NCI-H2081 treated with DMSO at 0.1 percent for 48 hours (cell line): ENCODE measurements at places on chromosomes 2 and 18.

DNA sequence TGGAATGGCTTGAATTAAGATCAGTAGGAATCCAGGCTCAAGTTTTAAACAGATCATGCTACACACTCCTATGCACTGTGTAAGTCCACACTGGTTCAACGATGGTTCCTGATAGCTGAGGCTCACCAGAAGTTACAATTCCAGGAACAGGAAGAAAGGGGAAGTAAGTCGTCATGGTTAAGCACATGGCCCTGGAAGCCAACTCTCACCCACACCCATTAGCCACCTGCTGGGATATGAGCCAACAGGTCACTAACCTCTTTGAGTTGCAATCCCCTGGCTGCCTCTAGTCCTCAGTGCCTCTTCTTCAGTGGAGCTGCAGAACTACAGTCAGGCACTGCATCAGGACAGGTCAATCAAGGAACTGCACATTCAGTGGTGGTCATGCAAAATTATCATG, 133.5 kb downstream of the TMEM182 start:
- no peak for DNase-seq

- no peak for DNase-seq
These were observed 60.7 kb upstream of the ITGA6 start for GRCh38 chr2:172366596-172367150.

DNA sequence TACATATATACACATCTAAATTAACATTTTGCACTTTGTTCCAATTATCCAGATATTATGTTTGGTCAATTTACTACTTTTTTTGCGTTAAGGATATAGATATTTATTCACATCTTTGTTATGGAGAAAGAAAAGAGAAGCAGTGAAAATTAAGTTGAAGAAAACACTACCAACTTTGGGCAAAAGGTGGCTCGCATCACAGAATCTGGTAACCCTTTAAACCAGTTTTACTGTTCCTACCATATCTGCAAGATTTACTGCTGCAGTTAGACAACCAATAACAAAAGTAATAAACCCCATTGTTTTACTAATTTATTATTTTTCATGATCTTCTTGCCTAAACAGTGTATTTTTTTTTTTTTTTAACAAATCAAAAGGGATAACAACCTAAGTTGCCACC, 53.6 kb downstream of the SMAD2 start:
- DNase-seq, result no peak

GRCh38 chr2:195711478-195711877, 54.5 kb downstream of the SLC39A10 start:
- no peak for DNase-seq

- no peak for DNase-seq
These were observed 14.7 kb downstream of the CAPN13 start for GRCh38 chr2:30792521-30792920.

GRCh38 chr2:65722028-65722778, 289.8 kb upstream of the SPRED2 start:
- DNase-seq, result no peak

- no peak for DNase-seq
These were observed 49.3 kb downstream of the USP34 start for GRCh38 chr2:61421611-61422010.

DNA sequence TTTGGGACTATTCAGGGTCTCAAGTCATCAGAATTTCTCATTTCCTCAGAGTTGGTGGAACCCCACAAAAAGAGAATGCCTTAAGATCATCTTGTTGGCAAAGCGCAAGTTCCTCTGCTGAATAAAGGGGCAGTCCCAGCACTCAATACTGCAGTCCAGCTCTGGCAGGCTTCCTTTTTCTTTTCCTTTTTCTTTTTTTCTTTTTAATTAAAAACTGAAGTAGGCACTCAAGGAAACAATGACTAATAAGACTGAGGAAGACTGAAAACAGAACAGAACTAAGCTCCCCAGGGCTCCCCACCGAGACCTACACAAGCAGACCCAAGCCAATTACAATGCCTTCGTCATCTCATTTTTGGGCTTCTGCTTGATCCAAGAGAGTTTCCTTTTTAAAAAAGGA, 82.0 kb downstream of the STK39 start:
- DNase-seq, result no peak

DNA sequence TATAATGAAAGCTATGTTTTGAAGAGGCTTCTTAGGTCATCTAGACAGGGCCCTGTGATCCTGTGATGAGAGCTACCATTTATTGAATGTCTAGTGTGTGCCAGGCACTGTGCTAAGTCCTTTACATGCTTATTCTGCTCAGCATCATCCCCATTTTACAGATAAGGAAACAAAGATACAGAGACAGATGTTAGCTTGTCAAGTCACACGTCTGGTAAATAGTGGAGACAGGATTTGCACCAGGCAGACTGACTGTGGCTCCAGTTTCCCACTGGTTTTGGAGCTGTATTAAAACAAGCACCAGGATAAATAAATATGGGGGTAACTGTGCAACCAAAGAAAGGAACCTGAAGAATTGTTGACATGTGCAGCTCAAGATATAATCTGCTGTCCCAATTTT, 19.2 kb upstream of the EML6 start:
- no peak for DNase-seq

DNA sequence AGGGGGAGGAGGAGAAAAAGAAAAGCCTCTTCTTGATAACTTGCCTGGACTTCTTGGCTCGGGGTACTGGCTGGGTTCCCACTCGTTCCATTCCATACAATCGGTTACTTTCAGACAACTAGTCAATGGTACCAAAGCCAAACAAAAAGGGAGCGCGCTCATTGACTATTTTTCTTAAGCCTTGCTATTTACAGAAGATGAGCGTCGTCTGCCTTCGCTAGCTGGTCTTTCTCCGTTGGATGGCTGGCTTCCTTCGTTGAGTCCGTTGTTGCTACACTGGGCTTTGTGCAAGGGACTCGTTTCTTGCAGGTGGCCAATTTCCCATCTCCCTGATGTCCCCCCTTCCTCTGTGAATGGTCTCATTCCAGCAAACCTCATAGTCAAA, 260.4 kb downstream of the ZNF516 start:
- DNase-seq, result no peak

GRCh38 chr2:11416186-11416585, 49.8 kb downstream of the E2F6 start:
- no peak for DNase-seq

DNA sequence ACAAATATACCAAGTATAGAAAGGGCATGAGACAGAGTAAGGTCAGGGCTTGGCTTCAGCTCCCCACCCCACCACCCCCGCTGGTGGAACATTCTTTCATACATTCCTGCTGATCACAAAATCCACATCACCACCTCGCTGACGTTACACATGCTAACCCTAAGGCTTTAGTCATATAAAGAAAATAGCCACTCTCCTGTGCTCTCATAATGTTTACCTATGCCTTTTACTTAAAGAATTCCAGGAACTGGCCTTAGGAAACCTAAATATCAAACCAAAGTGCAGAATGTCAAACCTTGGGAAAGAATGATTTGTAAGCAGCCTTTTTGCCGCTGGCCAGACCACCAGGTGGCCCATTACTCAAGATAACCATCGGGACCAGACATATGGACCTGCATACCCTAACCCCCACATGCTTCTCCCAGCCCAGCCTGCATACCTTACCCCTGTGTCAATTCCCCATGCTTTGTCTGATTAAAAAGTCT, 136.3 kb upstream of the SLC39A10 start:
- DNase-seq, result no peak

DNA sequence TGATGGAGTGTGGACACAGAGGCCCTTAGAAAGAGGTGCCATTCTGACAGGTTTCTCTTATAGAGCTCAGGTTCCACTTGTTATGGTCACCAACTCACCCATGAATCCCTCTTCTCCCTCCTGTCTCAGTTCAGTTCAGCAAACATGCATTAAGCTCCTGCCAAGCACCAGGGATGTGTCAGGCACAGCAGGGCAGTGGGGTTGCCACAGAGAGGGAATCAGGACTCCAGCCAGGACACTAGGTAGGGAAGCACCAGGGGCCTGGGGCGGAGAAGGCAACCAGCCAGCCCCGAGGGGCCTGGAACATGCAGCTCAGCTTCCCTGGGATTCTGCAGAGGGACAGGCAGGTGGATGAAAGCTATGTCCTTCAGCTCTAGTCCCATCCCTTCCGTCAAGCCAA, 44.6 kb downstream of the TOGARAM2 start:
- DNase-seq, result peak; percentile 75

DNA sequence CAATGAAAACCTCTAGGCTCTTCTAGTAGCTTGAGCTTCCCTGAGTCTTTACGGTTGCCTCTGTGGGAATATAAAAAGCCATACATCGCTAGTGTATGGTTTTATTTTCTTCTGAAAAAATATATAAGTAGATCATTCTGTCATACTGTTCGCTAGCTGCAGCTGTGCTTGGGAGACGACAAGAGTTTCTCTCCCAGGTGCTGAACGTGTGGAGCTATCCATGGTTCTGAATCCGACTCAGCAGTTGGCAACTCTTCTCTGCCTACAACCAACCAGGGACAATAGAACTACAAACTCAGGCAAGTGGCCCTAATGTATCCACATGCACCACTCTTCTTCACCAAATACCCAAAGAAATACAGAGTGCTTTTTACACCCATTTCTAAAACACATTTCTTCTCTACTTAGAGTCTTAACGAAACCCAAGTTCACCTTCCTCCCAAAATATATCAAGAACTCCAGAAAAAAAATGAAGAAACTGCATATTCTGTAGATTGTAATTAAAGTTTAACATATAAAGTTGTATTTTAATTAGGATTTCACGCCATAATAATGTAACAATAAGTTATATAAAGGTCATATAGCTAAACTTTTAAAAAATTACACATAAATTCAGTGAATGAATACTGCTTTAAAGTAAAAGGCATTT, 2.2 kb upstream of the KCNH7 start:
- no peak for DNase-seq

DNA sequence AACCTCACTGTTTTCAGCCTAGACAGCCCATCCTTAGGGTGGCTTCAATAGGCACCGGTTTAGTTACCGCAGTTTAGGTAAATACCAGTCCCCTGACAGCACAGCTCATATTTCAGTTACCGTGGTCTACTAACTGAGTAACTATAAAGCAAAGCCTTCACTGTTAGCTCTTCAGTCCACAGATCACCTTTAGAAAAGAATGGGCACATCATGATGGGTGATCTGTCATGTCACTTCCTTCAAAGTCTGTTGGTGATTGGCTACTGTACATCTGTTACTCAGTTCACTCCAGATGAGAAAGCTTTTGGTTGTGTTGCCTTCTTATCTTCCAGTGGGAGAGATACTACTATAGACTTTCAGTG, 21.0 kb downstream of the SLC20A1 start:
- DNase-seq, result no peak

- no peak for DNase-seq
These were observed 435.6 kb upstream of the GYPC start for GRCh38 chr2:126220331-126220730.

GRCh38 chr2:96697476-96697875, 42.4 kb downstream of the LMAN2L start:
- no peak for DNase-seq

GRCh38 chr2:42979416-42979869, 187.1 kb upstream of the HAAO start:
- no peak for DNase-seq
